ENCODE measurements at places on chromosomes 6 and 20.

DNA sequence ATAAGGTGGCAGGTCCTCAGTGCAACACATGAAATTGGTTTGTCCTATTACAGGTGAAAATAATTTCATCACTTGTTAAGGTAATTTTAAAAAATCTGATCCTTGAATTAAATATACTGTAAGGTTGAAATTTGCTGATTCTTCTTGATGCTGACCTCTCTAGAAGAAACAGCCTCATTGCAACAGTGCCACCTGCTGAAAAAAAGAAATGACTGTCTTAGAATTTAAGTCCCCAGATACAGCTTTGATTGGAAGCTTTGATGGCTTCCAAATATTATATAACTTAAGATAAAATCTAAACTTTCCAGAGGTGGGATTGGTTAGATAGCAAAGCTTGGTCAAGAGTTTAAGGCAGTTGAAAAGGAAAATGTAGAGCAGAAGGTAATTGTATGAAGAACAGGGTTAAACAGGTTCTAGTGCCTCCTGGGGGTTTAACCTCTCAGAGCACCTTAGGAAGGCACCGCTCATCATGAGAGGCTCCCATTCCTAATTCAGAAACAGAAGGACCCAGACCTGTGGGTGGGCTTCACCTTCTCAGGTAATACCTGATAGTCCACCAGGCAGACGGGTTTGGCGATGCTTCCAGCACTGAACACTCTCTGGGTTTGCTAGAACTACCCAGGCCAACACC lies 401.0 kb downstream of the PAX1 start:
- no peak for DNase-seq

DNA sequence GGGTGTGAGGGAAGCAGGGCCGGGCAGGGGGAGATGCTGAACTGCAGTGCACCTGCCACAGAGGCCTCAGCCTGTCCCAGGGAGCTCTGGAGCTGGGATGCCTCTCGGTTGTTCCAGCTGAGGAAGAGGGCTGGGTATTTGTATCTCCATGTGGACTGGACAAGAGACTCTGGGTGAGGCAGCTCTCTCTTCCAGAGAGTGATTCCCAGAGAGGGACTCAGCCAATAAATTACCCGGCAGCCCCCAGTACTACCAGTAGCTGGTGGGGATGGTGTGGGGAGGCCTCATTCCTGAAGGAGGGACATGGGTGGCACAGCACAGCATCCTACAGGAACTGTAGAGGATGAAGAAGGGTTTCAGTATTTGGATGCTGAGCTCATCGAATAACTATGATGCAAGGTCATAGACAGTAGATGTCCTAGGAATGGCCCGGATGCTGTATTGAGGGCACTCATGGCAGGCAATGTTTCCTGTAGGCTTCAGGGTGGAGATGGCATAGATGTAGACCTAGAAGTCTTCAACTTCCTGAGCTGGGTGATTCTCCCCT lies 1.4 kb downstream of the FGD2 start:
- no peak for DNase-seq

DNA sequence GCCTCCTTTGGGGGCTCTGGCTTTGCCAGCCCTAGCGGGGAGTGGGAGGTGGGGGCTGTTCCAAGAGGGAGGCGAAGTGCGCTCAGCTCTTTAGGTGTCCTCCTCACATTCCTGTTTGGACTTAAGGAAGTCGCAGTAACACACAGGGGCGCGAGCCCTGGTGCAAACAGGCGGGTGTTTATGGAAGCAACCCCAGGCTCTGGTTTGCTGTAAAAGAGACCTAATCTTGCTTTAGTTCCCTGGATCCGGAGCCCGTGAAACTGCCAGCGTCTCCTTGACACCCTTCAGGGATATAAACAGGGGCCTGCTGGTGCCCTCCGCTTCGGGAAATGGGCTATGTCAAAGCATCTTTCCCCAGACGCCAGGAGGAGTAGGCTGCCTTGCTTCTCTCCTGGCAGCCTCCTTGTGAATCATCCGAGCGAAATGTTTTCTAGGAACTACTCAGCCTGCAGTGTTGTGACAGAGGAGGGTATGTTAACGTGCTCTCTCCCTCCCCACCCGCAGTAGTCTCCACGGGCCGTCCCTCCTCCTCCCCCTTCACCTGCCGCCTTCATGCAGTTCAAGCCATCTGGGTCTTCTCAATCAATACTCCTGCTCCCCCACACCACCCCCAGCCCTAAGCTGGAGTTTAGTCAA lies 168.0 kb upstream of the LRFN2 start:
- DNase-seq, result no peak

DNA sequence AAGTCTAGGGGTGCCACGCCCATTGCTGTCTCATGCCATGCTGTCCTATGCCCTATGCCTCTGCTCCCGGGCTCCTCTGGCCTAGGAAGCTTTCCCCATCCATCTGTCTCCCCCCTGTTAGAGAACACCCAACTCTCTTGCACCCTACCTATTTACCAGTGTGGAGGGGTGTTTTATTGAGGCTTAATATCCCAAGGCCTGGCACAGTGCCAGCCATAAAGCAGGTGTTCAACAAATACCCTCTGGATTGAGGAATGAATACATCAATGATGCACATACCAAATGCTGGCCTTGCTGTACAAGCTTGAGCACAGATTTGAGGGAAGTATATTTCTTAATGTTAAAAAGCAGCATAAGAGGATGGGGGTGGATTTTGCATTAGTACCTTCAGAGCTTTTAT lies 38.3 kb downstream of the METTL24 start:
- no peak for DNase-seq

- no peak for DNase-seq
These were observed 86.0 kb downstream of the UBE3D start for GRCh38 chr6:82979657-82980056.

DNA sequence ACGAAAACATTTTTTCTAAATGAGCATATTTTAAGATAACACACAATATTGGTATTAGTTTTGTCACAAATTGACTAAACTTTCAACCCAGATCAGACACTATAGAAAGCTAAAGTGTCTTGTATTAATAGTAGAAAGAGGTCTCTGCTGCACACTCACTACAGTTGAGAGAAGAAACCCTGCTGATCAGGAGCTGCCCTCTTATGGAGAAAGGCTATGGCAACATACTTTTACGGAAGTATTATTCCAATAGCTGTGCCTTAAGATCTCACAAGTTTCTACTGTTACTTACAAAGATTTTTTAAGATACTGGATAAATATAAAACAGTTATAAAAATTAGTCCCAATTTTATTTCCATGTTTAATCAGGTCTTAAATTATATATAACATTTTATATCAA lies 155.7 kb downstream of the RIMS1 start:
- no peak for DNase-seq

GRCh38 chr6:38443352-38444144 lies 196.2 kb downstream of the BTBD9 start:
- DNase-seq, result no peak

DNA sequence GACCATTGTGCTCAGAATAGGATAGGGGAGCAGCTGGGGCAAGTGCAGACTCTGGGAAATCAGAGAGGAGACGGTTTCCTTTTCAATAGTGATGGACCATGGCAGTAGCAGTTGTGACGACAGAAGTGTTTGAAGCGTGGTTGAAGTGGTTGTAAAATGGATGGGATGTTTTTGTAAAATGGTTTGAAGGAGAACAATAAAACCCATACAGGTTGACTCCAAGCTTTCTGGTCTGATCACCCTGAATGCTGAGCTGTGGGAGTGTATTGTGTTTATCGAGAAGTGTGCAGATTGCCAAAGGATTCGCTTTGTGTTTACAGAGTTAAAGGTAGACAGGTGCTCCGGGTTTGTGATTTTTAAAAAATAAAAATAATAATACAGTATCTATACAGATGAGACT lies 255.2 kb upstream of the SULF2 start:
- DNase-seq, result no peak

DNA sequence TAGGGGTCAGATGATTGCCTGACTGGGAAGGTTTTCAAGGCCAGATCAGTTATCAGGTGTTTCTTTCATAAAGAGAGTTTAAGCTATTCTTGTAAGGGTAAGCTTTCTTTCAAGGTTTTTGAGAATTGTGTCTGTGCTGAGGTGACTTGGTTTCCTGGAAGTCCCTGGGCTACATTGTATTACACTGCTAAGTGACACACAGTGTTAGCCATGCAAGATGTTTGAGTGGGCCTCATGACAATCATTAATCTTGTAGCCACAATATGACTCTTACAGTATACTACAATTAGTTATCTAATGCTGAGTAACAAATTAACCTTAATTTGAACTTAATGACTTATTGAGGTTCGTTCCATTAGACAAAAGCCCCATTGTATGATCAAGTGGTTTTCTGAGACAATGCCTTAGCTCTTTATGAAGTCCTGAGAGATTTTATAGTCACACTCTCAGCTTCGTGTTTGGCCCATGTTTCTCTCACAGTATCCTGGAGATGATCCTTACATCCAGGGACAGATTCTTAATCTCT lies 186.7 kb downstream of the RPS12 start:
- DNase-seq, result no peak

DNA sequence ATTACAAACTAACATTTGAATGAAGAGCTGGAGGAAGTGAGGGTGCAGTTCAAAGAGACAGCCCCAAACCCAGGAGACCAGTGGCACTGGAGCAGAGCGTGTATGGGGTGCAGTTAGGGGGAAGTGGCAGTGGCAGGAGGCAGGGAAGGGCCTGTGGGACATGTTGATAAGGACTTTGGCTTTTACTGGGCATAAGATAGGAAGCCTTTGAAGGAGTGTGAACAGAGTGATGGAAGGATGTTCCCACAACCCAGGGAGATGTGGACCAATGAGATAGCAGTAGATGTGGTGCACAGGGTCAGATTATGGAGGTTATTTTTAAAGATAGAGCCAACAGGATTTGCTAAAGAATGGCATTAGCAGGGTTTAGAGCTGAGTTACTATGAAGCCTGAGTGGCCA lies 56.4 kb downstream of the AIG1 start:
- DNase-seq, result no peak

GRCh38 chr20:14838663-14839628 lies 501.5 kb upstream of the FLRT3 start:
- no peak for DNase-seq

DNA sequence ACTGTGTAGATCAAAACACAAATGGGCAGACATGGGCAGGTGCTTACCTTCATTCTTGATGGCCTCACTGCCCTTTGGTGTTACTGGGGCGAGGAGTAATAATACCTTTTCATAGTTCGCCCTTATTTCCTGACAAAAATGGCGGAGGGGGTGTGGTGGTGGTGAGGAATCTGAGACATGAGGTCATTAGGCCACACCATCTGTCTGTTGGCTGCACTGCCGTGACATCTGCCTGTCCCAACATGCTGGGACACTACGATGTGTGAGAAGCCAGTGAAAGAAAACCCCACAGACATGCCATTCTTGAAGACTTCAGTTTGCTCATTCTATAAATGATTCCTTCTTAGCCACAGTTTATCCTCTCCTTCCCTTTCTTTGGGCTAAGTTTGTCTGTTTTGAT lies 13.4 kb upstream of the MAPRE1 start:
- no peak for DNase-seq

- no peak for DNase-seq
These were observed 656.7 kb upstream of the ID4 start for GRCh38 chr6:19180348-19181072.

DNA sequence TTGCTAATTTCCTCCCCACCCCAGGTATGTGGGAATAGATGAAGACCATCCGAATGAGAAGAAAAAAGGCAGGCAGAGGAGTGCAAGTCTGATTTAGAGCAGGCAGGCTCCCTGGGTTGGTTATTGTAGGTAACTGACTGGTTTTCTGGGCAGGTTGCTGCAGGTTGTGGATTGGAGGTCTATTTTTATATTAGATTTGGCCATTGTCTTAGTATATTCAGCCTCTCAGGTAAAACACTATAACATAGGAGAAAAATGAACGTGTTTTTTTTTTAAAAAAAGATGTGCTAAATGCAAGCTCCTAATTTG lies 492 bp upstream of the TBC1D7 start:
- DNase-seq, result no peak

- DNase-seq, result no peak
These were observed 67.6 kb downstream of the RAB44 start for GRCh38 chr6:36765190-36765589.

- peak; percentile 7 for DNase-seq
These were observed 17.1 kb upstream of the TINAG start for GRCh38 chr6:54291146-54291545.

DNA sequence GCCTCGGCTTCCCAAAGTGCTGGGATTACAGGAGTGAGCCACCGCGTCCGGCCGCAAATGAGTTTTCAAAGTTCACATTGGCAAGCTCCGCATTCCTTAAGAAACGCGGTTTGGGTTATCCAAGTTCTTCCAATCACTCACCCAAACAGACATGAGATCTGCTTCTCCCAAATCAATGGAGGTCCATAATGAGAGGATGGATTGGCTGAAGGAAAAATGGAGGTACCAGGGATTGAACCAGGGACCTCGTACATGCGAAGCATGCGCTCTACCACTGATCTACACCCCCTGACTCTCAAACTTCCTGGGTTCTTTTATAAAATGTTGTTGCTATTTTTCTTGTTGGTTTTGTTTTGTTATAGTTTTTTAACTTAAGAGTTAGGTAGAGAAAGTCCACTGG lies 170.0 kb downstream of the GPX5 start:
- no peak for DNase-seq

DNA sequence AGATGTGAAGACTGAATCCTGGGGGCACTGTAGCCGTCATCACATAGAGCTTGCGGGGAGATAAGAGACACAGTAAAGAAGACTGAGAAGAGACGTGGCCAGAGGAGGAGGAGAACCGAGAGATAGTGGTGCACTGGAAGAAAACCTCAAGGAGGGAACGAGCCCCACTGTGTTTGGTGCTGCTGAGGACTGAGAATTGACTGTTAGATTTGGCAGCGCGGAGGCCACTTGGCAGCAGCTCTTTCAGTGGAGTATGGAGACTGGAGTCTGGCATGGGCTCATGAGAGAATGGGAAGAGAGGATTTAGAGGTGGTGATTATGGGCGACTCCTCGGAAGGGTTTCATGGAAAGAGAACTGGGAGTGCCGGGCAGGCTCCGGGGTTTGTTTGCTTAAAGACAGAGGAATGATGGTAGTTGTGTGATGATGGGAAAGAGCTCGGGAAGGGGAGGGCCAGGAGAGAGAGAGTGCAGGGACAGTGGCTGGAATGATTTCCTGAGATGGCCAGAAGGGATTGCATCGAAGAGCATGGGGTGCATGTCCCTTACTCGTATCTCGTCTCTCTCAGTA lies 18.0 kb downstream of the CDYL start:
- no peak for DNase-seq

DNA sequence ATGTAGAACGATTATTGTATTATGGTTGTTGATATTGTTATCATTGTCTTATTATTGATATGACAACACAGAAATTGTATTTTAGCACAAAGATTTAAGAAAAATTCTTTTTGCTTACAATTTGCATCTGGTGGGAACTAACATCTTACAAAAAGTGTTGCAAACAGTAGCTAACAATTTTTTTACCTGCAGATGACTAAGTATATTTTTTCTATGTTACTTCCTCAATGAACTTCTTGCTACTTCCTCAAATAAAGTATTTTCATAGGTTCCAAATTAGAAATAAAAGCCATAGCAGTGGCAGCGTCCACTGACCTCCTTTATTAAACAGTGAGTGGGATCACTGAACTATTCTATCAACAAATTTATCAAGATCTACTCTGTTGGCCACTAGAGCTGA lies 847.0 kb downstream of the PHF3 start:
- no peak for DNase-seq

GRCh38 chr6:137475103-137475502 lies 19.1 kb downstream of the OLIG3 start:
- no peak for DNase-seq
